Right kidney (tissue), 9 donors: ENCODE measurements at places on chromosomes 2 and 18.

DNA sequence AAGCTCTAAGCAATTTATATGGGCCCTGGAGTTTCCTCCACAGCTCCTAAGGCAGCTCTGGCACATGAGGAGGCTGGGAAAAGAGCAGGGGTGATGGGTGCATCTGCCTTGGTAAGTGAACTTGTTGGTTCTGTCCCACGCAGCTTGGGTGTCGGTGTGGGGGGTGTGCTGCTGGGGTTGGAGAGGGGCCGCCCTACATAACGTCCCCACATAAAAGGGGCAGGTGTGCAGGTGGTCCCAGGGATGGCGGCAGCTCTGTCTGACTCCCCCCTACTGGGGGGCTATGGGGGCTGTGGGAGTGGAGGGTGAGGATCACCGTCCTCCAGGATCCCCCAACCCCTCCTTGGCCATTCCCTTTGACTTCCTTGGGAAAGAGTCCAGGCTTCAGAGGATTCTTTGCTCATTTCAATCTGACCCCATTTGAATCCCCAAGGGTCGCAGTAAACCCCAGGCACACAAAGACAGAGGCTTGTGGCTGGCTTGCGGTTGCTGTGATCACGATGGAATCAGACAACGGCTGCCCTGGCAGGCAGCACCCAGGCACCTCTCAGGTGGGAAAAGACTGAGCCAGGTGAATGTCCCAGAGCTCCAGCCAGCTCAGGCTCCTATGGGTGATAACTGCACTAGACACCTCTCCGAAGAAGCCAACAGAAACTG lies 34.5 kb upstream of the CD8A start:
- no peak for DNase-seq

- no peak for DNase-seq
Measured at GRCh38 chr18:46055838-46056230, 16.2 kb downstream of the PSTPIP2 start.

DNA sequence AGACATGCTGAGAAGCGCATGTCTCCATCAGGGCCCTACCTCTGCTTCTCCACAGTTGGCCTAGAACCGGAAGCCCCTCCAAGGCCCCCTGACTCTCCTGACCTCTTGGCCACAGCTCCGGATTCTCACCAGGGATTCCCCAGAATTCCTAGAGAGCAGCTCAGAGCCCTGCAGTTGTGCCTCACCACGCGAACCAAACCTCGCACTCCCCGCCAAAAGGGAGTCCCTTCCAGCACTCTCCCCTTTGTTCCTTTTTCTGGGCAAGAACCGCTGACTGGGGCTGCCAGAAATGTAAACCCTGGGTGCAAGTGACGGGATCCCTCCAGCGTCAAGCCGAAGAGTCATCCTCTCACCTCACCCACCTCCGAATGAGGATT lies 36.7 kb downstream of the AFF3 start:
- no peak for DNase-seq

DNA sequence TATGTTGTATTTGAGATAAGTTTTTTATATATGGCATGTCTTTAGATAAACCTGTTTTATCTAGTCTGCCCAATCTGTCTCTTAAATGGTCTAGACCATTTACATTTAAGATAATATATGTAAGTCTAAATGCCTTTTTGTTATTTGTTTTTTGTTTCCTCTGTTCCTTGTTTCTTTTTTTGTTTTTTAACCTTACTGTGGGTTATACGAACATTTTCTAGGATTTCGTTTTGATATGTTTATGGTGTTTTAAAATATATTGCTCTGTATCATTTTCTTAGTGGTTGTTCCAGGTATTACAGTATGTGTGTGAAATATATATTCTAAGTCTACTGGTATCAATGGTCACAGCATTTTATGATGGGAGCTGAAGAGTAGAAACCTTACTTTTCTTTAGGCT lies 13.3 kb downstream of the BCL2L11 start:
- no peak for DNase-seq

- DNase-seq, result no peak
Measured at GRCh38 chr2:204060841-204061240, 124.3 kb downstream of the ICOS start.

DNA sequence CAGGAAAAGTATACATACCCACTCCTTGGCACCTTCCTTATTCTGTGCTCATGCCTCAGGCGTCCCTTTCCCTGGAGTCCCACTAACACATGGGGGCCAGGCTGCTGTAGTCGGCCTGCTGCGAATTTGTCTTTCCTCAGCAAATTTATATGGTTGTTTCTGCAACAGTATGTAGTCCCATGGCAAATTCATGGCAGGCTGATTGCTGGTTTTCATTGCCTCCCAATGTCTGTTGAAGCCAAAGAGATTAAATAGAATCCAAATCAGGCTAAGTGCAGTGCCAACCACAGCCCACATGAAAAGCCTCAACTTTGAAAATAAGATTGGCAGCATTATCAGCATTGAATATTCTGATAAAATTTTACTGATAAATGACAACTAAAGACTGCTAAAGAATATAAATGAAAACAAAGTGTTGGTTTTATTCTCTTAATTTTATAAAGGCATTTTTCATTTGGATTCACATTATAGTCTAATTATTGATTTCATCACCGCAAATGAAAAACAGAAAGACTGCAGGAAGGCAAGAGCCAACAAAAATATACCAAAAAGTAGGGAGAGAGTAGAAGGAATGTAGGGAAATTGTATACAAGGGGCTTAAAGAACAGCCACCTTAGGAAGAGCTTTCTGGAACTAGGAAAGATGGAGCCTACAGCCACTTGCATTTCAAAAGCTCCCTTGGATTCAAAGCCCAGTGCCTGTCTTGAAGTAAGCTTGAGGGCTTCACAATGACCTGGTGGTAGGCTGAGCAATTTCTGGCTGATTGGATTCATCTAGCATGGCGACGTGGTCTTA lies 283.7 kb upstream of the MMADHC start:
- no peak for DNase-seq

DNA sequence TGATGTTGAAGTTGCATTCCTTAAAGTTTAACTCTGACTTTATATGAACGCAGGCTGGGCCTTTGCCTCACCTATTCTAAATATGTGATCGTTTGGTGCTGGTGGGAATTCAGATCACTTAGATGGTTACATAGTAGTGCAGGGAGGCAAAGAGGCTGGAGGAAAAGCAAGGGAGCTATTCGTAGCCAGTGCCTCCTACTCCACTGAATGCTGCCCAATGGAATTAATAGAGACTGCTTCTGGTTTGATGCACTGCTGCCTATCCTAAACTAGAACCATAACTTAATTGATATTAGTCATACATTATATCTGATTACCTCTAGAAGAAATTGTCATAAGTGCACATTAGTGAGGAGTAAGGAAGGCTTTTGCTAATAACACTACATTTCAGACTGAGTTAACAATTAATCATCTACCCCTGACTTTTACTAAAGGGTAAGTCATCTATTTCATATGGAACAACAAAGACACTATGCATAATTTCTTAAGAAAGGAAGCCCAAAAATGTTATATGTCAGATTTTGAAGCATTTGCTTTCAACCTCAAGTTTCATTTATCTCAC lies 72.3 kb downstream of the SLC5A7 start:
- no peak for DNase-seq

- DNase-seq, result no peak
Measured at GRCh38 chr2:68189991-68190784, 32.5 kb downstream of the PNO1 start.

DNA sequence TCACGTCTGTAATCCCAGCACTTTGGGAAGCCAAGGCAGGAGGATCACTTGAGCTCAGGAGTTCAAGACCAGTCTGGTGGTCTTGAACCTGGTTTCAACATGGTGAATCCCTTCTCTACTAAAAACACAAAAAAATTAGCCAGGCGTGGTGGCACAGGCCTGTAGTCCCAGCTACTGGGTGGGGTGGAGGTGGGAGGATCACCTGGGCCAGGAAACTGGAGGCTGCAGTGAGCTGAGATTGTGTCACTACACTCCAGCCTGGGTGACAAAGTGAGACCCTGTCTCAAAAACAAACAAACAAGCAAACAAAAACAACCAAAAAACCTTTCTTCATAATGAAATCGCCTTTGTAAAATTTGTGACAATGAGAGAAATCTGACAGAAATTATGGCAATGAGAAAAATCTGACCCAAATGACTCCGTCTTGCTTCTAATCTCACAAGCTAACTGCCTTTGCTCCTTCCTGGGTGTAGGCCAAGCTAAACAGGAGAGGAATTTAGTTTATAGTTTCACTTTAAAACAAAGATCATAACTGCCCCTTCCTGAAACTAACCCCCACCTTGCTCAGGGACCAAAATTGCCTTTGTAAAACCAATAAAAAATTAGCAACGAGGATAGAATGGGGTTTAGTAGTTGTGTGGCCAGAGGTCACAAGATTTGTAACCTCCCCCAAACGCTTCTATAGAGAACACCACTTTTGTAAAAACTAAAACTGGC lies 60.7 kb upstream of the KIF5C start:
- peak; percentile 4 for DNase-seq

GRCh38 chr2:10432311-10433181 lies 15.6 kb downstream of the ODC1 start:
- peak; percentile 75 for DNase-seq

DNA sequence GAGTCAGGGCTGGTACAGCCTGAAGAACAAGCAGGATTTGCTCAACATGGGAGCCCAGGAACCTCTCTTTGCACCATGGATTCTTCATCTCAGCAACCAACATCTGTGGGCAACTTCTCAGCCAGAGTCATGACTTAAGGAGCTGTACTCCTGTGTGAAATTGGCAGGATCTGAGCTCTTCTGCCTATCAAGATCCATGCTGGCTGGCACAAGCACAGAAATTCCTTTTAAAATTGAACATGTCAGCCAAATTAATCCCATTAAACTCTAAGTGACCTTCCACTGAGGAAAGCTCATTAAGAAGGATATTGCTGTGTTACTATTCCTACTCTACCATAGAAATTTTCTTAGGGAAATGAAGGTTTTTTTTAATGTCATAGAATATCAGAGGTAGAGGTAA lies 110.5 kb upstream of the SCG2 start:
- no peak for DNase-seq

- no peak for DNase-seq
Measured at GRCh38 chr2:102313950-102314349, 2.6 kb downstream of the IL1RL1 start.

- no peak for DNase-seq
Measured at GRCh38 chr2:156229724-156230362, 102.7 kb downstream of the NR4A2 start.

- no peak for DNase-seq
Measured at GRCh38 chr2:15964936-15965563, 24.7 kb downstream of the MYCN start.

DNA sequence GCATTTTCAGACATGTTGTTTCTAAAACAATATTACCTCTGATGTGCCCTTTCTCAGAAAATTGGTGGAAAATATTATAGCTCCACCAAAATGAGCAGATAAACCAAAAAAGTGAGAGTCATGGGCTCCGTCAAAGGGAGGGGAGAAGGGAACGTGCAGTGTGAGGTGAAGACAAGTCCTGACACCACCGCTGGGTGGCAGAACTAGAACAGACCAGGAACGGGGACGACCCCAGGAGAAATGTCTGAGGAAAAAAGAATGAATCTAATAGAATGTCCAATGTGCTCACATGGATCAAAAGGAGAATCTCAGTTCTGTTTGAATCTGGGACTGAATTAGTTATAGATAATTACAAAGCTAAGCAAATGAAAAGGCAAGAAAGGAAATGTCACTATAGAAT lies 22.6 kb upstream of the BCL2 start:
- no peak for DNase-seq

GRCh38 chr2:138084206-138084605 lies 119.9 kb downstream of the HNMT start:
- DNase-seq, result no peak

DNA sequence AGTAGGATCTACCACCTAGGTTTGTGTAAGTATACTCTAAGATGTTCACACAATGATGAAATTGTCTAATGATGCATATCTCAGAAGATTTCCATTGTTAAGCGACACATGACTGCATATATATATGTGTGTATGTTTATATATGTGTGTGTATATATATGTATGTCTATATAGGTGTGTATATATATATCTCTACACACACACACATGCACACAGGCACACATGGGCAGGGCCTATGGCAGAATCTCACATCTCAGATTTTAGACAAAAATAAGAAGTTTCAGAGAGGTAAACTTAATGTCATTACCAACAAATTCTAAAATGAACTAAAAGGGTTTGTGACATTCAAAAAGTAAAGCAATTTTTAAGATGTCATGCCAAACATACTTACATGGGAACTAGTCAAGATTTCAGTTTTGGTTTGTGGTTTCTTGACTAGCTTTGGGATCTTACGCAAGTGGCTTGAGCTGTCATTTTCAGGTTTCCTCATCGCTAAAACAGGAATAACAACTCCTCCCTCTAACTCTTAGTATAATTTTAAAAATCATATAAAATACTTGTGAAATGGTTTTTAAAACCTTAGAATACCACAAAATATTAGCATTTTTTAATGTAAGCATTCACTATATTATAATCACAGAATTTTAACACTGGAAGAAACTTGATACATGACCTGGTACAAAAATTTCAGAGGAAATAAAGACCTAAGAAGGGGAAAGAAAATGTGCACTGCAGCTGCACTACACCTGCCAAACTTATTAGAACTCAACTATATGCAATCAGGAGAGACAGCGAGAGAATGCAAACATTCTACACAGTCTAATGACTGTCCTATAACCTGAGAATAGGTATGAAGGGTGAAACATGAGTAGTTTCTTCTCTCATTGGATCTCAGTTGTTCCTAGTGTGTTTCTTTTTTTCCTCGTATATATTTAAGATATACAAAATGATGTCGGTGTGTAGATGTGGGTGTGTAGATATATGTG lies 75.7 kb downstream of the TTC21B start:
- DNase-seq, result no peak

DNA sequence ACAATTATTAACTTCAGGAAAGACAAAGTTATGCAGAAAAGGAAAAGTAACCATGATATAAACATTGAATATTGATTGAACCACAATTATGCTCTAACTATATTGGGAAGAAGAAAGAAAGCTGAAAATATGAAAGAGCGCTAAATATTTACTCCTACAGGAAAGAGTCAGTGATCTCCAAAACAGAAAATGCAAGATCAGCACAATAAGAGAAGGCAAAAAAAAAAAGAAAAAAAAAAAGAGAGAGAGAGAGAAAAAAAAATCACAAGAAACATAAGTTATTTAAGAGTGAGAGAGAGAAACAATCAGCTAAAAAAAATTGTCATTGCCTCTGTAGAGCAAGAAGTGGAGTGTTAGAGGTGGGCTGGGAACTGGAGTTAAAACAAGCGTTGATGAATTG lies 28.9 kb upstream of the ELAC1 start:
- no peak for DNase-seq

DNA sequence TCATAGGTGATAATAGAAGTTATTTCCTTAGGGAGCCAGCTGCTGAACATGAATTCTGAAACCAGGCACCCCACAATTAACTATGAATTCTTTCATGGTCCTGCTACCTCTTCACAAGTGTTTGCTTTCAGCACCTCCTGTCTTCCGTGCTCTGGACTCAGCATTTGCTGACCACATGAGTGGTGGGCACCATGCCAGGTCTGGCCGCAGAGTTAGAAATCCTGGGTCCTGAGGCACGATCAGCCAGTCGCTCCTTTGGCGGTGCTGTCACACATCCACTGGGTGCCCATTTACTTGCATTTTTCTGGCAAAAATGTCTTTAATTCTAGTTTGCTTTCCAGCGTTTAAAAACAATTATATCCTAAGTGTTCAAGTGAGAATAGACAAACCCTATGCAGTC lies 196.4 kb upstream of the PXDN start:
- DNase-seq, result no peak

GRCh38 chr2:98569197-98569793 lies 39.0 kb downstream of the COA5 start:
- no peak for DNase-seq

GRCh38 chr18:12345491-12346239 lies 31.4 kb downstream of the AFG3L2 start:
- DNase-seq, result no peak
